ENCODE measurements at places on chromosomes 3 and 15. TPM values are rescaled to one million over a fixed set of nuclear protein-coding genes. Genes with fewer than 3 reads are reported as not detected.

TTC14 gene
- total RNA-seq, result 45.4 TPM

PATL2 gene
- 1.3 TPM for total RNA-seq

LRIG1 gene
- 115 TPM for total RNA-seq

NEK10 gene
- total RNA-seq, result 3.5 TPM

GP9 gene
- not detected for total RNA-seq

FOXL2NB gene
- total RNA-seq, result not detected

ADGRG7 gene
- total RNA-seq, result 0.51 TPM

DNA sequence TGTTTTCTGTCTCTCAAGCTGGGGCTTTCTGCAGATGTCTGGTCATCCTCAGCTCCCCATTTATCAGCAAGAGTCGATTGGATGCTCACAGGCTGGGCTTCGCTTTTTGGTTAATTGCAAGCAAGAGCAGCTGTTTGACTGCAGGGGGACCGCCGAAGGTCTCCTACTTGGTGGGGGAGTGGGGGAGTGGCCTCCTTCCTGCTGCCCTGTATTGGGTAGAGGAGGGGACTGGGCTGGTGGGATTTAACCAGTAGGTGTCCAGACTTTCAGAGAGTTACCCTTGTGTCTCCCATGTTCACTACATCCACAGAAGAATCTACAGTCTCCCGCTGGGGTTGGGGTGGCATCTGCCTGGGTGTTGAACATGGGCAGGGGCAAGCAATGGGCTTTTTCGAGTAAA, 78.7 kb downstream of the PLXNA1 start:
- no peaks in the 10 kb centered on the region for H3K27me3 ChIP-seq
- DNase-seq, result no peak
- H3K4me3 ChIP-seq, result no peak overlapping the region
- H3K36me3 ChIP-seq, result no peaks in the 10 kb centered on the region
- no peak overlapping the region for H3K27ac ChIP-seq
- H3K4me1 ChIP-seq, result no peaks in the 10 kb centered on the region

DNA sequence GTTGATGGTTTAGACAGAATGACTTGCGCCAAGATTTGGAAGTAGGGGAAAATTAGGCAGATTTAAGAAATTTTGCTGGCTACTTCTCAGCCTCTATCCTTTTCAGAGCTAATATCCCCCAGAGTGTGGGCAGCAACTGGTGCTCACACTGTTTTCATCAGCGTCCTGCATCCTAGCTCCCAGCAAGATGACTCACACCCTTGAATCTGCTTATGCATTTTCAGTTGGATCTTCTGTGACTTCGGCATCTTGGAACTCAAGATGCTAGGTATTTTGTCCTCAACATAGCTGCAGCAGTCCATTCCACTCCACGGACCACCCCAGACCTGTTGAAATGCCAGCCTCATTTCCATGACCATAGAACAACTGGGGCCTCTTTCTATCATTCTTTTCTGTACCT, 336.1 kb upstream of the NR2F2 start:
- H3K4me1 ChIP-seq, result no peaks in the 10 kb centered on the region
- no peaks in the 10 kb centered on the region for H3K36me3 ChIP-seq
- no peak overlapping the region for H3K4me3 ChIP-seq
- DNase-seq, result no peak

GRCh38 chr3:72601983-72602750, 246.1 kb downstream of the SHQ1 start:
- no peaks in the 10 kb centered on the region for H3K36me3 ChIP-seq
- H3K27ac ChIP-seq, result no peak overlapping the region
- no peak for DNase-seq

DNA sequence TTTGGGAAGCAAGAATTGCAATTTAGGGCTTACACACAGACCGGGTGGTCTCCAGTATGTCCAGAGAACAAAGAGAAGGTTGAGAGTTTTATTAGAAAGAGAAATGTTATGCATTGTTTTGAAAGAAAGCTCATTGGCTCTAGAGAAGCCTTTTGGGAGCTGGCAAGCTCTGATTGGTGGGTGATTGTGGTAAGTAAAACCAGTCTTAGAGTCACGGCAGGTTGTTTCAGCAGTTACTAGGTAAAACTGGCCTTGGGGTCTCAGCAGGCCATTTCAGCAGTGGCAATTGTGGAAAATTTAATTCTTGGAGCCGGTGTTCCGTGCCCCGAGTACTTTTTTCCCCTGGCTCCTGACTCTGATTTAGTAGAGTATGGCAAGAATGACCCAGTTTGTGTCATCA, 78.1 kb downstream of the MRPL46 start:
- no peaks in the 10 kb centered on the region for H3K27me3 ChIP-seq
- no peak for DNase-seq
- no peaks in the 10 kb centered on the region for H3K36me3 ChIP-seq
- H3K4me1 ChIP-seq, result no peaks in the 10 kb centered on the region
- no peak overlapping the region for H3K27ac ChIP-seq

GRCh38 chr3:16067837-16068471, 106.5 kb upstream of the GALNT15 start:
- no peak for DNase-seq
- H3K36me3 ChIP-seq, result no peaks in the 10 kb centered on the region
- peak overlapping the region; percentile 29 for H3K27ac ChIP-seq

DNA sequence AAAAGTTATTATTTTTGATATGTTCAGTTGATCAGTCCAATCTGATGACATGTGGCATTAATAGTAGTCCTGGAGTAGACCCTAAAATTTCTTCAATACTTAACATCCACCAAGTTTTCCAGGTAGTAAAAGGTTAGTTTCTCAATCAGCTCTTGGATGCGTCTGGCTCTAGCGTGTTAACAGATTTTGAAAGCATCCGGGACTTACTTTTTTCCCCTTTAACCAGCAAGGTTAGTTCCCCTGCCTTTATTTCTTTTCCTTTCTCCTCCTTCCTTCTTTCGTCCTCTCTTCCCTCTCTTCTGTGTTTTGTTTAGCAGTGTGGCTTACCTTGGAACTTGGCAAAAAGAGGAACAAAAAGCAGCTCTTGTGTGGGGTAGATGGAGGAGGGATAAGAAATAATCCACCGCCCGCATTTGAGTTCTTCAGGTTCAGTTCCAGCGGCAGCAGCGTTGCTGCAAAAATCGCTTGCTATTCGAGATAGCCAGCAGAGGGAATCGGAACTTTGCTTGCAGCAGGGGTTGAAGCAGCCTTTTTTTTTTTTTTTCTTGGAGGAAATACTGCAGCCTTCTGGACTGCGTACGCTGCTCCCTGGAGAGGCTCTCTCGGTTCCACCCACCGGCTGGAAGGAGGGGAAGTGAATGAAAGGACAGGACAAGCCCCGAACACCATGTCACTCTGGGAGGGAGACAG, at the start of gene RBMS3:
TSS of gene RBMS3 (plus strand) at position 668 of the 690 bp plus-strand sequence.
- H3K4me1 ChIP-seq, result no peaks in the 10 kb centered on the region
- H3K27ac ChIP-seq, result peak within 1 kb of the TSS; percentile 87
- peak within 1 kb of the TSS; percentile 98 for H3K4me3 ChIP-seq
- no peaks in the 10 kb centered on the region for H3K36me3 ChIP-seq

DNA sequence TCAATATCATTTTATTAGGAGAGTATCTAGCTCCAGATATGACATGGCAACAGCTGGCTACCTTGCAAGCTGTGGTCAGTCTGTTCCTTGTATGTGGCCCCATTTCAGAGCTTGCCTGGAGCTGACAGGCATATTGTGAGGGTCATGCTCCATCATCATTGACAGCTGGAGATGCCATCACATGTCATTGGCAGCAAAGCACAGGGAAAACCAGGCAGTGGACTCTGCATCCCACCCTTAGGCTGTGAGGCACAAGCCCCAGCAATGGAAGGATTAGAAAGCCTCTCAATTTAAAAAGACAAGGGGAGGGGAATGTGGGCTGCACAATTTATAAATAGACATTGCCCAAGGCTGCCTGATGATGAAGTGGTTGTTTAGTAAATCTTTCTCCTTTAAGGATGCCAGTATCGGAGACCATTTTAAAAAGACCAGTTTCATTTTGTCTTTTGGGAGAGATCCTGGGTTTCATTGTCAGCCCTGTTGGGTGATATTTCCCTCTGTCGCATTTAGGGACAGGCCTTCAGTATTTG, 27.9 kb downstream of the LNP1 start:
- no peaks in the 10 kb centered on the region for H3K36me3 ChIP-seq
- no peak for DNase-seq
- peaks cover 12% of the 10 kb centered on the region for H3K4me1 ChIP-seq
- H3K27ac ChIP-seq, result no peak overlapping the region
- no peaks in the 10 kb centered on the region for H3K27me3 ChIP-seq
- H3K4me3 ChIP-seq, result peak overlapping the region; percentile 27

DNA sequence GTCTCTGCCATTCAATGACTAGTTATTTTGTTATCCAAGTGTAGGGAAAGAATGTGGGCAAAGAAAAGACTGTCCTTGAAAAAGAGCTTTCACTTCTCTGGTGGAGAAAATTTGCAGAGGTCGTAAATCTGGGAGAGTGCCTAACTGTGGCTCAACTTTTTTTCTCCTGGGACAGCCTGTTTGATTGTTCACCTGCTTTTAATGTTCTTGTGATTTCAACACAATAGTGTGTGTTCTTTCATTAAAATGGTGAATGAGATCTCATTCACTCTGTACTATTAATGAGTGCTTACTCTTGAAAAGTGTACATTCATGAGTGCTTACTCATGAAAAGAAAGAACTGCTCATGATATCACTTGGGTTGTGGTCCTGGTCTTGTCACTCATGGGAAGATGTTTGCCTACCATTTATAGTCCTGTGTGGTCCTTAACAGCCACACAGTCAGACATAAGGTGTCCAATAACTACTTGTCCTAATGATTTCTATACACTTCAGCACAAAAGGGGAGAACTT, 567.3 kb downstream of the GRM7 start:
- no peak overlapping the region for H3K4me3 ChIP-seq
- no peaks in the 10 kb centered on the region for H3K36me3 ChIP-seq
- no peak for DNase-seq

- no peak for DNase-seq
Measured at GRCh38 chr3:86147119-86147518, 843.8 kb downstream of the VGLL3 start.

- H3K4me1 ChIP-seq, result no peaks in the 10 kb centered on the region
- H3K27ac ChIP-seq, result no peak overlapping the region
- H3K27me3 ChIP-seq, result no peaks in the 10 kb centered on the region
- DNase-seq, result no peak
- H3K4me3 ChIP-seq, result no peak overlapping the region
- no peaks in the 10 kb centered on the region for H3K36me3 ChIP-seq
Measured at GRCh38 chr15:50135031-50135551, 16.1 kb upstream of the ATP8B4 start.

- H3K27ac ChIP-seq, result no peak overlapping the region
- no peak for DNase-seq
- H3K4me1 ChIP-seq, result peaks cover 5% of the 10 kb centered on the region
- H3K36me3 ChIP-seq, result no peaks in the 10 kb centered on the region
- H3K4me3 ChIP-seq, result no peak overlapping the region
- H3K27me3 ChIP-seq, result no peaks in the 10 kb centered on the region
Measured at GRCh38 chr3:30227571-30228301, 378.7 kb upstream of the TGFBR2 start.

DNA sequence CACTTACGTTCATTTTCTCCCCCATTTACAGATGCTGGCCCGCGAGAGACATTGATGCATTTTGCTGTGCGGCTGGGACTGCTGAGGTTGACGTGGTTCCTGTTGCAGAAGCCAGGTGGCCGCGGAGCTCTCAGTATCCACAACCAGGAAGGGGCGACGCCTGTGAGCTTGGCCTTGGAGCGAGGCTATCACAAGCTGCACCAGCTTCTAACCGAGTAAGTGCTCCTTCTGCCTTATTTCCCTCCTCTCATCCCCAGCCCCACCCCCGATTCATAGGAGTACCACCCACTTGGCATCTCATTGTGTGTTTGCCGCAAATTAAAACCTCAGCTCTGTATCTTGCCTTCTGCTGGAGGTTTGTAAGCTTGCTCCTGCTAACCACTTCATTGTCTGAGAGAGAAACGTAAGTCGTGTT, 163.3 kb downstream of the AKAP13 start:
- no peaks in the 10 kb centered on the region for H3K36me3 ChIP-seq
- peaks cover 2% of the 10 kb centered on the region for H3K4me1 ChIP-seq
- H3K27me3 ChIP-seq, result no peaks in the 10 kb centered on the region
- DNase-seq, result peak; percentile 77
- no peak overlapping the region for H3K4me3 ChIP-seq
- no peak overlapping the region for H3K27ac ChIP-seq

DNA sequence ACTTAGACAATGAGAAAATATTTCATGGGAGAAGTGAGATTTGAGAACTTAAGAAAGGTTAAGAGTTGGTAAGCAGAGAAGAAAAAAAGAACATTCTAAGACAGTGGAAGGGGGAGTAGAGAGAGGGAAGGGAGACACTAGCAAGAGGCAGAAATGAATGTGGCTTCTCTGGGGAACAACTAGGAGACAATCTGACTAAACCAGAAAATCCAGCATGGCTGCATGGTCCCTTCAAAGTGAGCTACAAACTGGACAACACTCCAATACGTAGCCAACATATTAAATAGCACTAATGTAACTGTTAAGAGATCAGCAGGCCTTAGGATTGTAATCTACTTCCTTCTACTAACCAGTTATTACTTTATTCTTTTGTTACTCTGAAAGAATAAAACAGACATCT, 89.7 kb downstream of the NR1I2 start:
- no peaks in the 10 kb centered on the region for H3K4me1 ChIP-seq
- H3K27ac ChIP-seq, result no peak overlapping the region
- H3K27me3 ChIP-seq, result no peaks in the 10 kb centered on the region
- H3K36me3 ChIP-seq, result no peaks in the 10 kb centered on the region
- H3K4me3 ChIP-seq, result no peak overlapping the region

DNA sequence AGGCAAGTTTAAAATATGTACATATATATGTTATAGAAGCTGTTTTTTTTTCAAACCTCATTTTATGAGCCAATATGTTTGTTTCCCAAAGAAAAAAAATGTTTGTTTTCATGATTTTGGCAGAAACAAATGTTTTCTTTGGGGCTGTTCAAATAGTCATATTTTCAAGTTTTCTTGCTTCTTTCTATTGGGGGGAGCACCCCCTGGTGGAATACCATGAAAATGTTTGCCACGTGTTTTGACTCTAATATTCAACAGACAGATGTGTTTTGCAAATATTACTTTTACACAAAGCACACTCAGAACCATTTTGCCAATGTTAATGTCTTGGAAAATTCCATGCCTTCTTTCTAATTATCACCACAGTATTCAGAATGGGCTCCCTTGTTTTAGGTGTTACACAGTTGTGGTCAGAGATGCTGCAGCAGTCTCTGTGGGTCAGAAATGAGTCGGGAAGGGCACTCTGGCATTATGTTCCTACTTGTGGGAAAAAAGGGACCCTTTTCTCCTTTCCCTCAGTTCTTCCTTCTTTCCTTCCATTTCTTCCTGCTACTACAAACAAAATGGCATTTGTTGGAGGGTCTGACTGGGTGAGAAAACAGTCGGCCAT, 817.0 kb downstream of the TUSC7 start:
- H3K36me3 ChIP-seq, result no peaks in the 10 kb centered on the region
- H3K27ac ChIP-seq, result no peak overlapping the region

GRCh38 chr15:58738046-58738707, 11.3 kb downstream of the ADAM10 start:
- H3K27me3 ChIP-seq, result no peaks in the 10 kb centered on the region
- H3K36me3 ChIP-seq, result no peaks in the 10 kb centered on the region
- peaks cover 3% of the 10 kb centered on the region for H3K4me1 ChIP-seq
- no peak overlapping the region for H3K4me3 ChIP-seq
- H3K27ac ChIP-seq, result no peak overlapping the region

GRCh38 chr15:74723754-74724334, 1.5 kb downstream of the CYP1A1 start:
- no peak for DNase-seq
- no peaks in the 10 kb centered on the region for H3K36me3 ChIP-seq
- no peaks in the 10 kb centered on the region for H3K4me1 ChIP-seq

Measured in aorta (tissue), 5 donors.